Cardiac fibroblast (primary cell): ENCODE measurements at places on chromosomes 3 and 15.

DNA sequence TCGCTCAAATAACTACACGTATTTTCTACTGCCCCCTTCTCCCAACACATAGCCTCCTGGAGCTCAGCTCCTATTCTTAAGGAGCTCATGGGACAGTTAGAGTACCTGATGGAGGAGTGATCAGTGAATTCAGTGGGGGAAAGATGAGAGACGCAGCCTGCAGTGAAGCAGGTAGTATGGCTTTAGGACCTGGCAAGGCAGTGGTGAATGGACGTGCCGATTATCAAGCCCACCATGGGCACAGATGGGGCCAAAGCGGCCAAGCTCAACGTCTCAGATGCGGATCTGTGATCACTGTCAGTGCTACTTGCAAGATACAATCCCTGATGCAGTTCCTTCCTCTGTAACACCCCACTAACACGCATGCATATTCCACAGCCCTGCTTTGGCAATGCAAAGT lies 45.8 kb upstream of the ATP2B2 start:
- DNase-seq: no peak

GRCh38 chr15:96264801-96265515 lies 65.5 kb upstream of the NR2F2 start:
- peak; percentile 40 for DNase-seq

- DNase-seq: no peak
These were observed 175.1 kb downstream of the MFSD1 start for GRCh38 chr3:158976966-158977365.

- DNase-seq: no peak
These were observed 3.7 kb downstream of the EFCC1 start for GRCh38 chr3:129004639-129005295.

DNA sequence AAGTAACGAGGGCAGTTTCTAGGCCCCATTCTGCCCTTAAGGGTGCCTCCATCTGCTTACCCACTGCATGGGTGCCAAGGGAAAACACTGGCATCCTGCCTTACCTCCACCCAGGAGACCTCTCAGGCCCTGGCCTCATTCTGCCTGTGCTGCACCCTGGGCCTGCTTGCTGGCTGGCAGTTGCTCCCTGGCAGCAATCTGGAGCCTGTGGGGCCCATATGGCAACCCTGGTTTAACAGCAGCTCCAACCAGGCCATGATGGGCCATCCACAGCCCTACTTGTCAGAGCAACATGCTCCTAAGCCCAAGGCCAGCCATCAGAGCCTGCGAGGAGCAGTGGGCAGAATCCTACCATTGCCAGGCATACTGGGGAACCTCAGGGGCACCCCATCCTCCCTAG lies 3.7 kb downstream of the C3orf18 start:
- no peak for DNase-seq

DNA sequence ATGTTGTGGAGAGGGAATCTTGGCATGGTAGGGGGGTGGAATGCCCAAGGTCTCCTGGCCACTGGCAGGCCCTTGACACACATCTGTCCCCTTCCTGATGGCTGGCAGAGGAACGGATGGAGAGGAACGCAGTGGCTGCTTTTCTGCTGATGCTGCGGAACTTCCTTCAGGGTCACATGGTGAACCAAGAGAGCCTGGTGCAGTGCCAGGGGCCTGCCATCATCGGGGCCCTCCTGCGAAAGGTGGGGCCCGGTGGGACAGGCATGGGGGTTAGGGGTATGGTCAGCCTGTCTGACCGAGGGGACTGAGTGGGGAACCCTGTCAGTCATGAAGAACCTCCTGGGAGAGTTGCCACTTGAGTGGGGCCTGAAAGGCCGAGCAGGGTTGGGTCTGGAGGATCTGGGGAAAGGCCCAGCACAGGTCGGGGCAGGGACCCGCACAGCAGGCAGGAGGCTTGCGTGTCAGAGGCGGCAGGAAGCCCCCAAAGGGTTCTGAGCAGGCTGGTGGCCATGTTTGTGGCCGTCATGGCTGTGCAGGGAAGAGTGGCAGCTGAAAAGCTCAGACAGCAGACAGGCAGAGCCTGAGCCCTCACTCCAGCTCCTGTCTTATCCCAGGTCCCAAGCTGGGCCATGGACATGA lies 18.1 kb downstream of the NBEAL2 start:
- DNase-seq: no peak

GRCh38 chr3:148395821-148396220 lies 301.9 kb upstream of the AGTR1 start:
- DNase-seq: no peak

DNA sequence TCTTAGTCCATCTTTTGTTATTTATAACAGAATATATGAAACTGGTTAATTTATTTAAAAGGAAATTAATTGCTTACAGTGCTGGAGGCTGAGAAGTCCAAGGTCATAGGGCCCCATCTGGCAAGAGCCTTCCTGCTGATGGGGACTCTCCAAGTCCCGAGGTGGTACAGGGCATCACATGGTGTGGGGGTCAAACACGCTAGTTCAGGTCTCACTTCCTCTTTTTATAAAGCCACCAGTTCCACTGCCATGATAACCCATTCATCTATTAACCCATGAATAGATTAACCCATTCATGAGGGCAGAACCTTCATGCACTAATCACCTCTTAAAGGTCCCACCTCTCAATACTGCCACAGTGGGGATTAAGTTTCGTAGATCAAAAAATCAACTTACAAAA lies 659.3 kb downstream of the NAALADL2 start:
- no peak for DNase-seq

DNA sequence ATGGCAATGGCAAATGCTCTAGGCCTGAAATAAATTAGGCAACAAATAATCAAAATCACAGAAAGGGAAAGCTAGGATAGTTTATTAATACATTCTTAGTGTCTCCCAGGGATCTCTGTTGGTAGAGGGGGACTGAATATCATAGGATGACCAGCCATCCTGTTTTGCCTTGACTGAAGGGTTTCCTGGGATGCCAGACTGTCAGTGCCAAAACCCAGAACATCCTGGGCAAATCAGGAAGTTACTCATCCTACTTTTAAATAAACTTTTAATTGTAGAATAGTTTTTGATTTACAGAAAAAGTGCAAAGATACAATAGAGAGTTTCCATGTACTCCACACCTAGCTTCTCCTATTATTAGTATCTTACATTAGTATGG lies 21.8 kb upstream of the SIAH2 start:
- DNase-seq: no peak

DNA sequence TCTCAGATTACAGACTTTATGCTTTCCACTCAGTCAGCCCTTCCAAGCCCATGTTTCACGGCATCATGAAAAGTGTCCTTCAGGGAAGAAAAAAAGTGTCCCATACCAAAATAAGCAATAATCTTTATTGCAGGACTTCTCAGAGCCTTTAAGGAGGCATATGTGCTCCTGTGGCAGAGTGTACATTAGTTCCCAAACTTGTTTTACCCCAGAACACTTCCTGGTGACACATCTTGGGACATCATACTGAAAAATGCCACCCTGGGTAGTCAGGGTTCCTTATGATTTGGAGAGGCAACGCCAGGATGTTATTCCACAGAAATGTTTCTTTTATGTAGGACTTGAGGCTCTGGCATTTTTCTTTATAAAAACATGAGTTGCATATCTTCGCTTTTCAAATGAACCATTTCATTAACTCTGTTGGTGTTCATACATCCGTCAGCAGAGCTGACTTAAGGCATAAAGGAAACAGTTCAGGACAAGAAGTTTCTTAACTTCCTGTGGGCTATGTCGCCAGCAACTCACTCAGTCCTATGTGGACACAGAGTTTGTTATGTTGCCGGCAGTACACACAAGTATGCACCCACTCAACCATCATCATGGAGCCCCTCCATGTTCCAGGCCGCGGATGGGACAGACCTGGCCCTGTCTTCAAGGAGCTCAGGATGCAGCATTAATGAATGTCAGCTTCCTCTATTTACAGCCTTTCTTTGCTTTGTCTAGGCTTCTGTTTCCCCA lies 63.8 kb downstream of the CASR start:
- DNase-seq: no peak

DNA sequence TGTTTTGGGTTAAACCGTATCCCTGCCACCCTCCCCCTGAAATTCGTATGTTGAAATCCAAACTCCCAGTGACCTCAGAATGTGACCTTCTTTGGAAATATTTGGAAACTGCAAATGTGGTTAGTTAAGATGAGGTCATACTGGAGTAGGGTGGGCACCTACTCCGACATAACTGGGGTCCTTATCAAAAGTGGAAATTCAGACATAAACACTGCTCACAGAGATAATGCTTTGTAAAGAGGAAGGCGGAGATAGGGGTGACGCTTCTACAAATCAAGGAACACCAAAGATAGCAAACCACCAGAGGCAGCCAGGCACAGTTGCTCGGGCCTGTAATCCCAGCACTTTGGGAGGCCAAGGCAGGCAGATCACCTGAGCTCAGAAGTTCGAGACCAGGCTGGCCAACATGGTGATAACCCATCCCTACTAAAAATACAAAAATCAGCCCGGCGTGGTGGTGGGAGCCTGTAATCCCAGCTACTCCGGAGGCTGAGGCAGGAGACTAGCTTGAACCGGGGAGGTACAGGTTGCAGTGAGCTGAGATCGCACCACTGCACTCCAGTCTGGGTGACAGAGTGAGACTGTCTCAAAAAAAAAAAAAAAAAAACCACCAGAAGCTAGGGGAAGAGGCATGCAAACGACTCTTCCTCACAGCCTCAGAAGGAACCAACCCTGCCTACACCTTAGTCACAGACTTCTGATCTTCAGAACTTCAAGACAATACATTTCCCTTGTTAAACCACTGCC lies 51.1 kb upstream of the CHD2 start:
- peak; percentile 96 for DNase-seq

DNA sequence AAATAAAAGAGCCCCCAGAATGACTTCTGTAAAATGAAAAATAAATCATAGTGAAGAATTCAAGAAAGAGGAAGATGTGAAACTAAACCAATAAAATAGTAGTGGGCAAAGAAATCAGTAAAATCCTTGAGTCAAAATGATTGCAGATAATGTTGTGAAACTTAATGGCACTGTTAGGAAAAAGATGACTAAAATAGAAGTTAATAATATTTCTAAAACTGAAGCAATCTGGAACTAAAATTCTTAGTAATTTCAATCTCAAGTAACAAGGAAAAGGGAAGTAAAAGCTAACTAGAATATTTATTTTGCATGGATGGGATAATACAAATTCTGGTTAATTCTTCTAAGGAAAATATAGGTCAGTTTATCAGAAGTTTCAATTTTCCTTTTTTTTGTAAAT lies 84.6 kb downstream of the TMCO5A start:
- no peak for DNase-seq

GRCh38 chr15:91412138-91412928 lies 312.3 kb downstream of the SV2B start:
- no peak for DNase-seq

GRCh38 chr3:143775459-143775858 lies 72.8 kb downstream of the SLC9A9 start:
- peak; percentile 54 for DNase-seq

DNA sequence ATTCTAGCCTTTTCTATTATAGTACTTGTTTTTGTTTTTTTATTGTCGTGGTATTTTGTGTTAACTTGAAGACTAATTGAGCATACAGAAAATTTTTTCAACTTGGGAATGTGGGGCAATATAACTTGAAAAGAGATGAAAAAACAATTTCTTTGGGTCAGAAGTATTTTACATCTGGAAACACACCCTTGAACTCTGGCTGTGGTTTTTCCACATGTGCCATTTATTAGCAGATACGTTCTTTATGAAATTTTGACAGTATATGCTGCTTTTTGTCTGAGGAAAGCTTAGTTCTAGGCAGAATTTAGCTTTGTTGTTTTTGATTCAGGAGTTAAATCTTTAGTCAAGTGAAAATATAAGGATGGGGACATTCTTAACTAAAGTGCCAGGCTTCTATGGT lies 44.7 kb downstream of the TCF12 start:
- DNase-seq: no peak

DNA sequence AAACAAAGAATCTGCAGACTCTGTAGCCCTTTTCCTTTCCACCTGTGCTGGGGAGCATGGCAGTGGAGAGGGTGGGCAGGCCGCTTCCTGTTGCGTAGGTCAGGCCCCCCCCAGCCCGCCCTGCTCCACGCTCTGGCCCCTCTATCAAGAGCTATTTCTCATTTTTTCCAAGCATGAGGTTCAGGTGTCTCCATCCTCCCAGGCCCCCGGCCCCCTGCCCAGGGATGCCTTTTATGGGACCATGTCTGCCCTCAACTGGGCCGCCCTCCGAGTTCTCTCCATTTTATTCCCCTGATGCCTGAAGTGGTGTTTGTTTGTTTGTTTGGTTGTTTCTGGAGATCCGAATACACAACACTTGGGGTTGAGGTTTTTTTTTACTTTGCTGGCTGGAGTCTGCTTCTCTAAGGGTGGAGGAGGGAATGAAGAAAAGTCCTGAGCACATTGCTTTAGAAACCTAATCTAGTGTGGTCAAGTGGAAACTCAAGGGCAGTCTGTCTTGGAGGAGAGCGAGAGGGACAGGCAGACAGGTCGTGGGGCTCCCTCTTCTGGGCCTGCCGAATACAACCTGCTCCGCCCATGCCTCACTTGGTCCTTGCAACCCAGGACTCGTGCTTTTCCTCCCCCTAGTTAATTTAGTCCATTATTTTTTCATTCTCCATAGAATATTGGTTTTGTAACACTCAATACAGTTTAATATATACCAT lies 176.5 kb upstream of the LYSMD4 start:
- peak; percentile 11 for DNase-seq

- peak; percentile 55 for DNase-seq
These were observed 20.2 kb downstream of the CPOX start for GRCh38 chr3:98573181-98573728.

- no peak for DNase-seq
These were observed 10.5 kb downstream of the ADIPOQ start for GRCh38 chr3:186852994-186853393.

GRCh38 chr3:42057561-42058211 lies 33.5 kb upstream of the TRAK1 start:
- no peak for DNase-seq
